Fibroblast of skin of right biceps (primary cell): ENCODE measurements at places on chromosomes 2 and 18.
A peak's percentile ranks its signal among the peaks of the same experiment; 100 is the strongest.

DNA sequence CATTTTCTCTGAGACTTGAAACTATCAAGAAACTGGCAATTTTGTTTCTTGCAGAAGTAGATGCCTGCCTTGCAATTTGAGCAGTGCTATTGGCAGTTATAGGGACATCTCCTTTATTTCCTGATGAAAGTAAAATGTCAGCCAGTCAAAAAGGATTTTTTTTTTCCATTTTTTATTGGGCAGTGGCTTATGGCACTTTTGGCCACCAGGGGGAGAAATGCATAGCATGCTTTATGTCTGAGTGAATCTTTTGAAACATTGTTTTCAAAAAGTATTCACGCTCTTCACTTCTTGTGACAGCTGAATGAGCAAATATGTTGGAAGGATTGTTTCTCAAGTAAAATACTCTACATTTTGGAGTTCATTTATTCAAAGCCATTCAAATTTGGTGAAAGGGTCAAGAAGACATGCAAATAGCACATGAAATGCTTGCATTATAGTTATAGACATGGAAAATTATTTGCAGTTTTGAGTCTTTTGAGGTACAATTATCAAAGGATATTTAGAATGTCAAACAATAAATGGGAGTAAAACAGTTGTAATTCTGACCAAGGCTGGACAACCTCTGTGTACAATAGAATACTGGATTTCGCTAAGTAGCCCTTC lies 491.0 kb downstream of the CDH2 start:
- peak; percentile 56 for DNase-seq

GRCh38 chr2:19120941-19121750 lies 237.3 kb downstream of the OSR1 start:
- peak; percentile 88 for DNase-seq

DNA sequence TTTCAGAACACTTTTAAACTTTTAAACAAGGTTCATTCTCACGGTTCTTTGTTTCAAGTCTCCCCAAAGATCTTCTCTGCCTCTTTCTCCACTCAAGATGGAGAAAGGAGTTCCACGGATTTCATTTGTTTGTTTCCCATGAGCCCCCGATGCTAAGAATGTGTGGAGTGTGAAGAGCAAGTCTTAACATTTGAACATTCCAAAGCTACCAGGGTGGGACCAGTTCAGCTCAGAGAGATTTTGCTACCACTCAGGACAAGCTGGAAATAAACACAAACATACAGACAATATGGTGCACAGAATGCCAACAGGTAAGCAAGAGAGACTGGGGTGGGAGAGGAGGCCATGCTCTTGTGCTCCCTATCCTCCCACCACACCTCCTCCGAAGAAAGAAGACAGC lies 56.7 kb downstream of the SPRED2 start:
- no peak for DNase-seq

DNA sequence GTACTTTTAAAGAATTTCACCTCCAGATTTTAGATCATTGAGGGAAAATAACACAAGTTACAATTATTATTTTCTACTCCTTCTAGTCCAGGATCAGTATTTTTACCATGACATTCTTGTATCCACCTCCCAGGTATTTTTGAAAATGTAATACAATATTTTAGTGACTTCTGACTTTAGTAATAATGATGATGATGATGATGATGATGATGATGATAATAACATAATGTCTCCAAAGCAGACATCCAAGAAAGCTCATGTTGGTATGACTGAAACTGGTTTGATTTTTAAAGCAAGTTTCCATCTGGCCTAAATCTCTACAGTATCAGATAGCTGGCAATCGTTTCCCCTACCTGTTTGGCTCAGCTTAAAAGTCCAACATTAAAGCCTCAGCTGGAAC lies 140.0 kb upstream of the GULP1 start:
- DNase-seq, result no peak

DNA sequence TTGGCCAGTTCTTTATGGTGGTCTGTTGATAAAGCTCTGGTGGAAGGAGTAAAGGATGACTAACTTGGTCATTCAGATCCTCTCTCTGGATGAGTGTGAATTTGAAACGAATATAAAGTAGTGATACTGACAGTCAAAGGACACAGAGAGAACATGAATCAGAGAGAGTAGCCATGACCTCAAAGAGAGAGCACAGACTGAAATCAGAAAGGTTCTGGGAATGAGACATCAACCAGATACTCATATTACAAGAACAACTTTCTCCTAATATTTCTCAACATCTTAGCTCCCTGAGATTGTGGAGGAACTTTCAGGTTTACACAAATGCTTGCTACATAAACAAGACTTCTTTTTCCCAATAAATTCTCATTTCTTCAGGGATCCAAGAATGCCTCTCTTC lies 849.1 kb upstream of the CHAC2 start:
- peak; percentile 15 for DNase-seq

DNA sequence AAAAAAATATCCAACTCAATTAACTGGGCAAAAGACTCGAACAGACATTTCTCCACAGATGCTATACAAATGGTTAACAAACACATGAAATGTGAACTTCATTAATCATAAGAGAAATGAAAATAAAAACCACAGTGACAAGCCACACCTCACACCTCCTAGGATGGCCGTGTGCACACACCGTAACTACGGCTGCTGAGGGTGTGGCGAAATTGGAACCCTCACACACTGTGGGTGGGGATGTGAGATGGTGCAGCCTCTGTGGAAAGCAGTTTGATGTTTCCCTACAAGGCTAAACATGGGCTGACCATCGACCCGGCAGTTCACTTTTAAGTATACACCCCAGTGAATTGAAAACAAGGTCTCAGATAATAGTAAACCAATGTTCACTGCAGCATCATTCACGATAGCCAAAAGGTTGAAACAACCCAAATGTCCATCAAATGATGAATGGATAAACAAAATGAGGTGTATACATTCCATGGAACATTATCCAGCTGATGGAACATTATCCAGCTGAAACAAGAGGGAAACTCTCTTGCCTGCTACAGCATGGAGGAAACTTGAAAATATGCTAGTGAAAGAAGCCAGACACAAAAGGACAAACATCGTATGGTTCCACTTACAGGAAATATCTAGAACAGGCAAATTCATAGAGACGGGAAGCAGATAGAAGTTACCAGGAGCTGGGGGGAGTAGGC lies 32.2 kb downstream of the ZAP70 start:
- DNase-seq, result no peak

- DNase-seq, result peak; percentile 57
Observed at GRCh38 chr2:65228263-65228750, 676 bp downstream of the ACTR2 start.
